ENCODE measurements at places on chromosomes 11 and 22. TPM values are rescaled to one million over a fixed set of nuclear protein-coding genes. Genes with fewer than 3 reads are reported as not detected.

WT1 gene
- total RNA-seq: 0.10 TPM

CYB5R3 gene
- 48.3 TPM for total RNA-seq

APOA4 gene
- not detected for total RNA-seq

GAL3ST1 gene
- not detected for total RNA-seq

MS4A5 gene
- not detected for total RNA-seq

ACRV1 gene
- total RNA-seq: not detected

CABP2 gene
- not detected for total RNA-seq

MUC15 gene
- not detected for total RNA-seq

DNA sequence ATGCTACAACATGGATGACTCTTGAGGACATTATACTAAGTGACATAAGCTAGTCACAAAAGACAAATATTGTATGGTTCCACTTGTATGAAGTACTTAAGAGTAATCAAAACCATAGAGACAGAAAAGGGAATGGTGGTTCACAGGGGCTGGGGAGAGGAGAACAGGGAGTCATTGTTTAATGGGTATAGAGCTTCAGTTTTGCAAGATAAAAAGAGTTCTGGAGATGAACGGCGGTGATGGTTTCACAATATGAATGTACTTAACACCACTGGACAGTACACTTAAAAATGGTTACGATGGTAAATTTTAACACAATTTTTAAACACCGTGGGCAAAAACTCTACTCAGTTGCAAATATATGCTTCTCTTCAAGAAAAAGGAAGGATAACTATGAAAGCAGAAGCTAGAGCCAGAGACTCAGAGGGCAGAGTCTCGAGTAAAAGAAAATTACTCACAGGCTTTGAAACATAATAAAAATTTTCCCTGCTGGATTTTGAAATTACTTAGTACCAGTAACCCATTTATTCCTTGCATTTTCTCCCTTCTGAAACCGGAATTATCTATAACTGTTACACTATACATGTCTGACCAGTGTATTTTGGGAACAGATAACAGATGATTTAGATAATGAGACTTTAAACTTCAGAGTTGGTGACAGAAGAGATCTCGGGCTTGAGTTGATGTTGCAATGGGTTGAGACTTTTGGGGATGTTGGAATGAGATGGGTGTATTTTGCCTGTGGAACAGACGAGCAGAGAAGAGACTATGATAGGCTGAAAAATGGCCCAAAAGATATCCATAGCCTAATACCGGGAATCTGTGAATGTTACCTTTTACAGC, 15.0 kb downstream of the MRTFA start:
- no peak for DNase-seq

- peak; percentile 52 for DNase-seq
Observed at GRCh38 chr11:47766509-47767227, 473 bp downstream of the FNBP4 start.

- DNase-seq: no peak
Observed at GRCh38 chr22:36079041-36079440, 50.4 kb upstream of the RBFOX2 start.

- DNase-seq: peak; percentile 52
Observed at GRCh38 chr11:35419184-35419829, at the start of gene SLC1A2. Gene SLC1A2, minus strand, starts transcription at chr11:35419558. Its CDS starts 592 bp downstream, at chr11:35418966.

DNA sequence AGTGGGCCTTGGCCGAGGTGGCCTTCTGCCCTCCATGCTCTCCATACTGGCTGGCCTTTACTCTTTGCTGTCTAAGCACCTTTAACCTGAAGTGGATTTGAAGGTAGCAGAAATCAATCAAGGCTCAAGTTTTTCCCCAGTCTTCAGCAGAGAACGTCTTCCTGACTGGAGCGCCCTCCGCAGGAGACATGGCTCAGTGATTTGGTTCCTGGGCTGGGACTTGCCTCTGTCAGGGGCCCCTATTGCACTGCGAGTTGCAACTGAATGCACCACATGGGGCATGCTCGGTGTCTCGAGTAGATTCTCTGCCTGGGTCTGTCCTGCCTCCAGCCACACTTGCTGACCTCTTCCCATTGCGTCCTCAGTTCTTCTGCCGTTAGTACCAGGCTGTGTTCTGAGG, 79.6 kb downstream of the BMAL1 start:
- no peak for DNase-seq

DNA sequence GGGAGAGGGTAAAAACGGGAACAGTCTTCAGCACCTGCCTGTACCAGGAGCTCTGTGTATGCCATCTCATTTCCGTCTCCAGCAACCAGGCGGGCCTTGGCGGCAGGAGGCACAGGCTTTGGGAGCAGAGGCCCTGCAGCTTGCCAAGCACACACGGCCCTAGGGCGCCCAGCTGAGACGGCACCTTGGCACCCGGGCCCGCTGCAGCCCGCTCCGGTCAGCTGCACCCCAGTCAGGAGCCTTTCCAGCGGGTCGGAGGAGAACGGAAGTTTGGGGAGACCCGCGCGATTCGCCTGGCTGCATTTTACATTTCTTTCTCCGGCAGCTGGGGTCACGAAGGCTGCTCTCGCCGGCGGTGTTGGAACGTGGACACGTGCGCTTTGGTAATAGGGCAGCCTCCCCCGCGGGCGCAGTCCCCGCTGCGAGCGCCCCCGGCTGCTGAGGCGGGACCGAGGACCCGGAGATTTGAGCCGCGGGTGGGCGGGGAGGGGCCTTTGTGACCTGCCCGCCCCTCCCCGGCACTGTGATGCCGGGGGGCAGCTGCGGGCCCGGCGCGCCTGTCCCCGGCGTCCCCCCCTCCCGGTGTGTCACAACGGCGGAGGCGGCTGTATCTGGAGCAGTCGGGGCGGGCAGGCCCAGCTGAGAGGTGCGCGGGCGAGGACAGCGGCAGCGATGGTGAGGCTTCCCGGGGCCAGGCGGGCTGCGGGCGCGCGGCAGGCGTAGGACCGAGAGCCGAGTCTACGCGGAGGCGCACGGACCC, at the start of gene TUBA8:
Gene TUBA8 (plus strand): TSS at position 616 of the 760 bp plus-strand sequence. CDS start 57 bp downstream, at position 673.
- DNase-seq: peak; percentile 32

- DNase-seq: no peak
Observed at GRCh38 chr11:78351979-78352841, 65.4 kb downstream of the GAB2 start.

- no peak for DNase-seq
Observed at GRCh38 chr22:30057375-30057774, 22.9 kb upstream of the HORMAD2 start.

DNA sequence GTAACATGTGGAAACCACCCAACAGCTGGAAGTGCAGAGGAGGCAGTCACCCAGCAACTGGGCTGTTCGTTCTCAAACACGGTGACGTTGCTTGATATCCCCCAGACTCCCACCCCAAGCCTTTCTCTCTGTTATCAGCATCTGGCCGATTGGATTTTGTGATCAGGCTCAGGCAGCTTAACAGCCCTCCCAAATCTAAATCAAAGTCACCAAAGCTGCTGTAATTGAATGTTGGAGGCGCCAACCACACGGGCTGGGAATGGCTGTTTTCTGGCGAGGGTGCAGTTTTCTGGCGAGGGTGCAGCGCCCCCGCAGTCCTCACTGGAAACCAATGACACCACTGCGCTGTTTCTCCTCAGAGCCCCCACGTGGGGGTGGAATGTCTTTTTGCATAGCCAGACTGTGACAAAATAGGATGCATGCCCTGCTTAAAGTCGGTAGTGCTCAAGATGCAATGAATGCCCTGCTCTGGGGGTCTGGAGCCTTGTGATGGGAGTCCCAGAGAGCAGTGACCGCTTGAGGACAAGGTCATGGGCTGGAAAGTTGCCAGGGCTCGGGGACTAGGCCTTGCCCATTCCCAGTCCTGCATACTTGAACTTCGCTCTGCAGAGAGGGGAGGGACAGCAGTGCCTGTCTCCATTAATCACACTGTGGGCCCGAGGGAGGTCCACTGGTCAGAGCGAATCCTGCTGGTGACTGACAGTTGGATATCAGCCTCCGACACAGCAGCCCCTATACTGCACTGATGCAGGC, 105.3 kb downstream of the MORC2 start:
- DNase-seq: no peak

DNA sequence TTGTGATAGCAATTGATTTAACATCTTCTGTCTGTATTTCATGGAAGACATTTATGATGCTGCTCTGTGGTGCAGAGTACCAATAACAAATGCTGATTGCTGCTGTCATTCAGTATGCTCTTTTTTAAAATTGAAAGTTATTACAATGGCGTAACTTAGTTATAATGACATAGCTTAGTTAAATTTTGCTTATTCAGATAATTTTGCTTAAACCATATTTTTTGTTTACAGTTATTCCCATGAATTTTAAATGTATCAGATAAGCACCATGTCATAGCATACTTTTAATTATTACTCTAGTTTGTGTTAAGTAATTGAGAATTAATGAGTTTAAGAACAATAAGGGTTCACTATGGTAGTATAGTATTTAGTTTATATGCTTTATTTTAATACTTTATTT, 15.5 kb downstream of the PRMT3 start:
- DNase-seq: no peak

DNA sequence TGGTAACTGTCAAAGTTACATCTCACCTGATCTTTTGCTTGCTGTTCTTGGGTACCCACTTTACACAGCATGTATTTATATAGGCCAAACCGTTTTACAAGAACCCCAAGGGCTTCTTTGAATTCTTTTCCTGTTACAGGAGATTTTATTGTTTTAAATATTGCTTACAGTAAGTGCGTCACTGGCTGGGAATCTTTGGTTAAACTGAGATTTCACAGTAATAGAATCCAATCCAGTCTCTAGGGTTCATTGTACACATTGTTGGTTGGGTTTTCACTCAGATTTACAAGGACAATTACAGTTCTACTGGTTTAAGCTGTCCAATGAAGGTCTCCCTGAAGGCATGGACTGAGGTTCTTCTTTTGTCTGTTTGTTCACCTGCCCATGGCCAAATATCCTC, 171.7 kb downstream of the INSC start:
- no peak for DNase-seq

DNA sequence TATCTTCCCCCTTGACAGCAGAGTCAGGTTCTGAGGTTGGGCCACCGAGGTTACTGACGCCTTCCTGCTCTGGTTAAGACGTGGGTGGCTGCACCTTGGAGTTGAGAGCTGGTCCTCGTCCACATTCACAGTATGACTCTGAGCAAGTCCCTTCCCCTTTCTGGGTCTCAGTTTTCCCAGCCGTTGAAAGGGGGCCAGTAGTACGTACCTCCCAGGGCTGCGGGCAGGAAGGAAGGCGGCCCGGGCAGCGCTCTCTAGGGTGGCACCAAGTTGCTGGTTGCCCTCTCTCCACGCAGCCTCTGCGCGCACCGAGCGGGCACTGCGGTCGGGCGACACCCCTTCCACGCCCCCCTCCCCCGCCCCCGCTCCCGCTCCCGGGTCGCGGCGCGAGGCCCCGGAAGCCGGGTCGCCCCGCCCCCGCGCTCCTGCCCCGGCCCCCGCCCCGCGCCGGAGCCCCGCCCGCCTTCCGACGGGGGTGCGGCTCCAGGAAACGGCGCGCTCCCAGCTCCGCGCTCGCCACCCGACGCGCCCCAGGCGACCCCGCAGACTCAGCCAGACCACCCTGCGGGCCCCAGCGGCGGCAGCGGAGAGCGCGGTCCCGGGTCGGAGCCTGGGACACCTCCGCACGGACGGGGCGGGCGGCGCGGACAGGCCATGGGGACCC, at the start of gene EHBP1L1:
Gene EHBP1L1 (plus strand): TSS at position 486 of the 664 bp plus-strand sequence. CDS start 250 bp downstream, outside the sequence.
- DNase-seq: peak; percentile 79

DNA sequence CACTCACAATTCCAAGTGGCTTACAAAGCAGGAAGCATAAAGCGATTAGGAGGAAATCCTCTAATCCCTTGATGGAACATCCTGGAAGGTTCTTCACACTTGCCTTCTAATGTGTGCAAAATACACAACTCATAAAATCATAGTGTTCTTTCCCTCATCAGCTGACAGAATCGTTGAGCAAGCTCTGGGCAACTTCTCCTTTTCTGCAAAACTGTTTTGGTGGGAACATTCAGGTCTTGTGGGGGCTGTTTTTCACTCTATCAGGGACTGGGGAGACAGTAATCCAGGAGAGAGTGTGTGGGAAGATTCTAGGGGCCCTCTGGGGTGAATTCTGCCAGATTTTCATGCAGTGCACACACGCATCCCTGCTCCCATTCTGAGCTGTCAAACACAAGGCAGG, 53.2 kb downstream of the IRAG1 start:
- DNase-seq: no peak

DNA sequence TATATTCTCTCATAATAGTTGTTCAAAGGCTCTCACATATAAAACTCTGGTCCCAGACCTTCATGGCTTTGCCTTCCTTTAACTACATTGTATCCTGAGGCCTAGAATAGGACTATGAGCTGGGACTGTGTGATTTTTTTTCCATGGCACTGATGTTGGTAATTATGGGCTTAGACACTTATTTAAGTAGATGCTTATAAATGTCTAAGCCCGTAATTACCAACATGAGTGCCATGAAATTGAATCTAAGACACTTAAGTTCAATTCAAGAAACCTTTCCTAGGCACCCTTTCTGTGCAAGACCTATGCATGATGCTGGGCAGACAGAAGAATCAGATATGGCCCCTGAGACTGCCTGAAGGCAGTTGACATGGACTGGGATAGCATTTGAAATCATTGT, 63.0 kb downstream of the P4HA3 start:
- no peak for DNase-seq

GRCh38 chr22:48427731-48428211, 1399.9 kb downstream of the BRD1 start:
- DNase-seq: no peak

GRCh38 chr11:72584293-72584938, 89.8 kb downstream of the PDE2A start:
- DNase-seq: no peak

GRCh38 chr11:128116885-128117284, 470.5 kb downstream of the ETS1 start:
- no peak for DNase-seq

- DNase-seq: no peak
Observed at GRCh38 chr11:13494051-13494450, 1.7 kb downstream of the PTH start.

DNA sequence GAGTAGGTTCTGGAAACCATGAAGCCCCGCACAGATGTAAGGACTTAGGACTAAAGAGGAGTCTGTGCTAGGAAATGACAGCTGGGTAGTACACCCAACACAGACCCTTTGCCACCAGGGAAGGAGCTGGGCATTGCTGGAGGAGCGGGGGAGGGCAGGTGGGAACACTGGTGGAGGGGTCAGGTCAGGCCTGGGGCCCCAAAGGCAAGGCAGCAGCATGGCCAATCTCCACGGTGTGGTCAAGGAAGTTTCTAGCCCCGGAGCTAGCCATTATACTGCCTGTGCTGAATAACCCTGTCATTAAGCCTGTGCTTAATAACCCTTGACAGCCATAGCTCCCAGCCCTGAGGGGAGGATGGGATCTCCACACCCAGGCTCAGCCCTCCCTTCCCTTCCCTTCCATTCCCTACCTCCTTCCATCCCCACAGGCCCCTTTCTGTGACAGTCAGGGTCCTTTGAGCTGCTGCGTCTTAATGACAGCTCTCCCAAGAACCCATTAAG, 2.1 kb downstream of the TMPRSS4 start:
- no peak for DNase-seq

DNA sequence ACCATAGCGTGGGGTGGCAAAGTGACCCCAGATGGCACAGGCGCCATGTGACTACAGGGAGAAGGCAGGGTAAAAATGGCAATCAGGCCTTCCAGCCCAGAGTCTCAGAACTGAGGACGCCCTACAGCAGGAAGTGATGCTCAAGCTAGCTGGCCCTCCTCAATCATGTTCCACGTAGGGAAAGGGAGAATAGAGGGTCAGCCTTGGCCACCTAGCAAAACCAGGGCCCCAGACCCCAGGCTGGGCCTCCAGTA, 978 bp upstream of the ANKRD13D start:
- DNase-seq: no peak

Data from MG63 (cell line).